ENCODE measurements at places on chromosomes 4 and X. TPM values are rescaled to one million over a fixed set of nuclear protein-coding genes. Genes with fewer than 3 reads are reported as not detected.
A peak's percentile ranks its signal among the peaks of the same experiment; 100 is the strongest.

DNA sequence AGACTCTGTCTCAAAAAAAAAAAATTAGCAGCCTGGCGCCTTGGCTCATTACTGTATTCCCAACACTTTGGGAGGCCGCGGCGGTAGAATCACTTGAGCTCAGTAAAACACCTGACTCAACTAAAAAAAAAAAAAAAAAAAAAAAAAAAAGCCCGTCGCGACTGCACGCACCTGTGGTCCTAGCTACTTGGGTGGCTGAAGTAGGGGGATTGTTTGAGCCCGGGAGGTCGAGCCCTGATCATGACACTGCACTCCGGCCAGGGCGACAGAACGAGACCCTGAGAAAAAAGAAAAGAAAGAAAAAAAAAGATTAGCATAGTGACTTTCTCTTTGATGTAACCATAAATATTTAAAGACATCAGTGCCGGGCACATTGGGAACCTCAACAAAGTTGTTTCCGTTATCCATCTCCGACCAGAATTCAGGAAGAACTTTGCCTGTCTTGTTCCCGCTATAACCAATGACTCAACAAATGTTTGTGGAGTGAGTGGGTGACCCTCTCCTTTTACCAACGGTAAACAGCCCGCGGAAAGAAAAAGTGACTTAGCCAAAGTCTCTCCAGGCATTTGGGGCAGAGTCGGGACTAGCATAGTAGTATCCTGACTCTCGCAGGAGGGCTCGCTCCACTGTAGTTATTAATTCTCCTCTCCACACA, 553 bp upstream of the MED28 start:
- no peaks in the 10 kb centered on the region for H3K36me3 ChIP-seq
- peak; percentile 32 for DNase-seq
- peak overlapping the region; percentile 83 for H3K4me3 ChIP-seq
- H3K27ac ChIP-seq, result peak overlapping the region; percentile 75

TMEM271 gene
- not detected for total RNA-seq

- H3K27ac ChIP-seq, result no peak overlapping the region
- no peak for DNase-seq
- no peak overlapping the region for H3K4me3 ChIP-seq
- H3K27me3 ChIP-seq, result no peaks in the 10 kb centered on the region
- H3K36me3 ChIP-seq, result no peaks in the 10 kb centered on the region
- no peaks in the 10 kb centered on the region for H3K4me1 ChIP-seq
Observed at GRCh38 chr4:175341203-175341755, 423.1 kb downstream of the ADAM29 start.

MFAP3L gene
- total RNA-seq, result 3.2 TPM

DNA sequence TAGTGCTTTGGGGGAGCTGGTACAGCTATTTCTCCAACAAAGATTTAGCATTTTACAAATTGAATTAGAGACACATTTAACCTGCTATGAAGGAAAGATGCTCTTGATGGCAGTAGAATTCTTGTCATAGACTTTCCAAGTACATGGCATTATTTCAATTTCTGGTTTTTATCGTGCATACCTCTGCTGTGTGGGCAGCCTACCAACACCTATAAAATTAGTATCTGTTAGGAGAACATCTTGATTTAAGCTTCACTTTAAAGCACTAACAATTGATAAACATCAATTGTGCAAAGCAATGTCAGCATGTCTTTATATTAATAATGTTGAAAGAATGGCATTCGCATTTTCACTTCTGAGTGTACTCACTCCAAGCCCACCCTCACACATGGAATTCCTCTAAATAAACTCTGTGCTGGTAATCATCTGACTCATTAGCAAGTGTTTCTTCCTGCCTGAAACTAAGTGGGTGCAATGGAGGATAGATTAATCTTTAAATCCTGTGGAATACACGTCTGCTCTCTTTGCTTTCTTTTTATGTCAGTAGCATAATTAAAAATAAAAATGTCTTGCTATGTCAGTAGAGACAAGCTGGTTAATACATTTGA, 279.8 kb upstream of the MAGEB18 start:
- no peak for DNase-seq
- H3K36me3 ChIP-seq, result no peaks in the 10 kb centered on the region
- no peaks in the 10 kb centered on the region for H3K27me3 ChIP-seq
- H3K4me1 ChIP-seq, result no peaks in the 10 kb centered on the region

GRCh38 chrX:100376576-100376975, 33.5 kb downstream of the PCDH19 start:
- no peaks in the 10 kb centered on the region for H3K27me3 ChIP-seq
- no peaks in the 10 kb centered on the region for H3K4me1 ChIP-seq
- H3K4me3 ChIP-seq, result no peak overlapping the region
- no peak overlapping the region for H3K27ac ChIP-seq
- no peak for DNase-seq

GRCh38 chrX:52425775-52426174, 57.0 kb downstream of the XAGE2 start:
- DNase-seq, result no peak
- H3K4me3 ChIP-seq, result no peak overlapping the region
- no peak overlapping the region for H3K27ac ChIP-seq
- H3K4me1 ChIP-seq, result no peaks in the 10 kb centered on the region
- no peaks in the 10 kb centered on the region for H3K27me3 ChIP-seq

DNA sequence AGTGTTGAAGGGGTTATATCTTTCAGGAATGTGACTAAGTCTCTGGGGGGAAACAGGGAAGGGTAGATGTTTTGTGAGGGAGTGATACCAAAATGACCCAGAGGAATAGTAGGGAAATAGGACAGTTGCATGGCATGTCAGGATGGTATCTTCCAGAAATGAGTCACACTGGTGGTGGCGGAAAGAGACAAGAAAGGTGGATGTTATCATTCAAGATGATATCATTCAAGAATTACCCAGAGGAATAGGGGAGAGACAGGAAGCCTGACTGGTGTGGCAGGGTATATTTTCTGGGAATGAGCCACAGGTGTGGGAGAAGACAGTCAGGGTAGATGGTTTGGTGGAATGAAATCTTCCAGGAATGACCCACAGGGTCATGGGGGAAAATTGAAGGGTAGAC, 61.1 kb downstream of the MAOA start:
- H3K36me3 ChIP-seq, result no peaks in the 10 kb centered on the region
- no peaks in the 10 kb centered on the region for H3K27me3 ChIP-seq
- no peak overlapping the region for H3K27ac ChIP-seq
- H3K4me1 ChIP-seq, result no peaks in the 10 kb centered on the region
- H3K4me3 ChIP-seq, result no peak overlapping the region

DNA sequence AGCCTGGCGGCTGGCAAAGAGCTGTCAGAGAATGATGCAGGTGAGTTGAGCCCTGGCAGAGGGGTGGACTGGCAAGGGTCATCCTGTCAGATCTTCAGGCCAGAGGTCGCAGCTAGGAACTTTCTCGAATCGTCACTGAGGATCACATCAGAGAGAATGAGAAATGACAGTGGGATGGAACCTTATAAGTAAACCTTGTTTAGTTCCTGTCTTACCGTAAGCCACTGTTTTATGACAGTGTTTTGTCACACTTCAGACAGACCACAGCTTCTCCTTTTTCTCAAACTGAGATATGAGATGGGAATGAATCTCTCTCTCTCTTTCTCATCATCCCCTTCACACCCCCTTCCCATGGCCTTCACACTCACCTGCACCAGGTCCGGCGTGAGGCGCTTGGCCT, 9.3 kb downstream of the DIPK2B start:
- no peak overlapping the region for H3K27ac ChIP-seq
- DNase-seq, result no peak
- no peak overlapping the region for H3K4me3 ChIP-seq
- no peaks in the 10 kb centered on the region for H3K27me3 ChIP-seq
- no peaks in the 10 kb centered on the region for H3K36me3 ChIP-seq
- no peaks in the 10 kb centered on the region for H3K4me1 ChIP-seq

Data from heart left ventricle (tissue), 16 donors.